ENCODE measurements at places on chromosomes 3 and 15. TPM values are rescaled to one million over a fixed set of nuclear protein-coding genes. Genes with fewer than 3 reads are reported as not detected.

DNA sequence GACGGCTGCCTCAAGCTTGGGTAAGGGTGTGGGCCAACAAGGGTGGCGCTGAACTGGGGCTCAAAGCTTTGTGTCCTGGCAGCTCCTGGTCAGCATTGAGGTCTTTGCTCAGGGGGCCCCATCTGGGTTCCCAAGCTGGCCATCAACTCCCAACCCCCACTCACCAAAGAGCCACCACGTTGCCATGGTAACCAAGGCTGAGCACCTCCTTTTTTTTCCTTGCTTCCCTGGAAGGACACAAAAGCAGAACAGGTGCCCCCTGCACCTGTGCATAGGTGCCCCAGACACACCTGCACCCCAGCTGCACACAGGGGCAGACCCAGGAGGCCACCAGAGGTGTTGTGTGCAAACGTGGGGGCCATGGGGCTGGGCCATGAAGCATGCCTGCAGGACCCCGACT, 16.5 kb downstream of the UROC1 start:
- no peak for DNase-seq

- DNase-seq, result no peak
These were observed 51.5 kb downstream of the PLCL2 start for GRCh38 chr3:16936233-16936632.

DNA sequence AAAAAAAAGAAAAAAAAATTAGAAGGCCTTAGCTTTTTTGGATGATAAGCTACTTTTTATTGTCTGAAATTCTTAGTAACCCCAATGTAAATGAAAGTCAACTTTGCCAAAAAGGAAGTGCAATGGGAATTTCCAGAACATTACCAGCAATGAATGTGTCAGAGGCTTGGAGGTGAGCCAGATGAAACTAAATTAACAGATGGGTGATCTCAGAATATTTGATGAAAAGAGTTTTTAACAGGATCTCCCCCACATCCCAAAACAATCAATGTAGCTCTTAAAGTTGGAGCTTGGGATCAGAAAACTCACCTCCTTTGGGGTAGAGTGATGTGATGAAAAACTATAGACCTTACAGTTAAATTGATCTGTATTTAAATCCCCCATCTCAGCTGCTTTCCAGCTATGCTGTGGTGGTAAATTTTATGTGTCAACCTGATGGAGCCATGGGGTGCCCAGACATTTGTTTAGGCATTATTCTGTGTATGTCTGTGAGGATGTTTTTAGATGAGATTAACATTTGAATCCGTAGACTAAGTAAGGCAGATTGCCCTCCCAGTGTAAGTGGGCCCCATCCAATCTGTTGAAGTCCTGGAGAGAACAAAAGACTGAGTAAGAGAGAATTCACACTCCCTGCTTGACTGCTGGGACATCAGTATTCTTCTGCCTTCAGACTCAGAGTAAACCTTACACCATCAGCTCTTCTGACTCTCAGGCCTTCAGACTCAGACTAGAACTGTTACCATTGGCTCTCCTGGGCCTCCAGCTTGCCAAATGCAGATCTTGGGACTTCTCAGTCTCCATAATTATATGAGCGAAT, 84.3 kb upstream of the TNFSF10 start:
- no peak for DNase-seq

- DNase-seq, result no peak
These were observed 313.3 kb upstream of the KCNH8 start for GRCh38 chr3:18835021-18835420.

- no peak for DNase-seq
These were observed 25.0 kb downstream of the SEMA6D start for GRCh38 chr15:47742334-47742733.

GRCh38 chr3:16917256-16917935, 32.6 kb downstream of the PLCL2 start:
- DNase-seq, result no peak

- DNase-seq, result peak; percentile 78
These were observed 40.1 kb downstream of the ADAMTSL3 start for GRCh38 chr15:83694015-83694414.

DNA sequence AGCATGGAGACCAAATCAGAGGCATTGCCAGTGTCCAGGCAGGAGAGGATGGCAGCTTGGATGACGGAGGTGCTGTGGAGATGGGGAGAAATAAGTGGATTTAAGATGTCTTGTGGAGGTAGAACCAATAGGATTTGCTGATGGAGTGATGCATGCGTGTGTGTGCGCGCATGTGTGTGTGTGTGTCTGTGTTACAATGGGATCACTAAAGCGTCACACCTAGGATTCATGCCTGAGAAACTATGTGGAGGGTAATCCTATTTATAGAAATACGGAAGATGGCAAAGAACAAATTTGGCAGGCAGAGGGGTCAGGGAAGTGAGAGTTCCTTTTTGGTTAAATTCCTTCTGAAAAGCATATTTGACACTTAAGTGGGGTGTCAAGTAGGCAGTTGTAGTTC, 64.8 kb upstream of the ARL8B start:
- DNase-seq, result no peak

- no peak for DNase-seq
These were observed 128.4 kb upstream of the SETMAR start for GRCh38 chr3:4174791-4175190.

DNA sequence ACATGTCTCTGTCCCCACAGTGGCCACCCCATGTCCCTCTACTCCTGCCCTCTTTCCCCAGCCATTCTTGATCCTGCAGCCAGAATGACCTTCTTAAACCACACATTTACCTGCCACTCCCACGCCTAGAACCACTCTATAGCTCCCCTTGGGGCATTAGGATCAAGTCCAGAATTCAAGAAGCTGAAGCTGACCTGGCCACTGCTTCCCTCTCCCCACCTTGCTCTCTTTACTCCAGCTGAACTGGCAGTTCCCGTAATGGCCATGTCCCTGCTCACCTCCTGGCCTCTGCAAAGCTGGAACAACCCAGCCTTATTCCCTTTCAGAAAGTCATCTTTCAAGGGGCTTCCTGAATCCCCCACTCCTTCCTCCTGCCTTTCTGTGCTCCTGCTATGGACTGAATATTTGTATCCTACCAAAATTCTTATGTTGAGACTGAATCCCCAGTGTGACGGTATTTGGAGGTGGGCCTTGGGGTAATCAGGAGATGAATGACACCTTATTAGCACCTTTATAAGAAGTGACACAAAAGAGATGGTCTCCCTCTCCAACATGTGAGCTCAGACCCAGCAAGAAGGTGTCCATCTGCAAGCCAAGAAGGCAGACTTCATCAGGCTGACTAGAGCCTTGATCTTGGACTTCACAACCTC, 3.8 kb downstream of the CSRNP1 start:
- no peak for DNase-seq

DNA sequence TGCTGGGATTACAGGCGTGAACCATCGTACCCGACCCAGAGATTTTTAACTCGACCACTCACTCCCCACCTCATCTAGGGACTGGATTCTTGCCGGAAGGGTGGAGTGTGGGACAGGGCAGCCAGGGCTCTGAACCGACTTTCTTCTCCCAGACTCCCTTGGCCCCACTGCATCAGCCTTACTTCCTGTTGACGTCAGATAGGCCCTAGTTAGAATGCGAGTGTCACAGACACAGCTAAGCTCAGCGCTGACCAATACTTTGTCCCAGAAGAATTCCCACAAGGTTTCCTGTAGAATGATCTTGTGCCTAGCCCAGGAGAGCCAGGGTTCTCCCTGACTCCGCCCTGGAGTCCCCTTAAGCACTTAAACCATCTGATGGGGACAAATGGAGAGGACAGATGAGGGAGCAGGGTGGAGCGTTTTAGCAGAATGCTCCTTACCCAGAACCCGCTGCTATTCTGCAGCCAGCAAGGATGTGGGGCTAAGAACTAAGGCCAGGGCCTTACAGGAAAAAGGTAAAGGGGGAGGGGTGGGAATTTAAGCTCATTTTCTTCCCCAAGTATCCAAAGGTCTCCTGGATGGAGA, 5.8 kb upstream of the TUSC2 start:
- no peak for DNase-seq

DNA sequence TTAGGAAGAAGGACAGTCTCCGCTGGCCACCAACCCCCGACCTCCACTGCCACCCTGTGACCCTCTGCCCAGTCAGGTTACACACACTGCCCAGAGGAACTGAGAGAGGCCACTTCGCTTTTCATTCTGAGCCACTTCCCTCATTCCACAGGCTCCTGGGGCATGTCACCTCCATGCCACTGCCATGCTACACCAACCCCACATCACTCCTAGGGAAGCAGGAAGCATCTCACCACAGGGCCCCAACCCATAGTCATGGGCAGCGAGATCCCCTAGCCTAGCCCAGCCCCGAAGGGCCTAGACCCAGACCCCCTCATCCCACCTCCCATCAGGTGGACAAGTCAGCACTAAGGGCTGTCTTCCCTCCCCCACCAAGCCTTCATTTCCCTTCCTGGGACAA, 1.4 kb downstream of the PLCB2 start:
- DNase-seq, result no peak

PAQR9 gene
- total RNA-seq, result not detected

CA12 gene
- total RNA-seq, result 10.7 TPM

Data from ascending aorta (tissue), 2 donors.